HEK293T (cell line): ENCODE measurements at places on chromosomes 4 and X.
A peak's percentile ranks its signal among the peaks of the same experiment; 100 is the strongest.

GRCh38 chr4:118351851-118352827 lies 664 bp downstream of the PRSS12 start:
- DNase-seq: peak; percentile 37

GRCh38 chr4:150355858-150356455 lies 226.0 kb upstream of the MAB21L2 start:
- no peak for DNase-seq

DNA sequence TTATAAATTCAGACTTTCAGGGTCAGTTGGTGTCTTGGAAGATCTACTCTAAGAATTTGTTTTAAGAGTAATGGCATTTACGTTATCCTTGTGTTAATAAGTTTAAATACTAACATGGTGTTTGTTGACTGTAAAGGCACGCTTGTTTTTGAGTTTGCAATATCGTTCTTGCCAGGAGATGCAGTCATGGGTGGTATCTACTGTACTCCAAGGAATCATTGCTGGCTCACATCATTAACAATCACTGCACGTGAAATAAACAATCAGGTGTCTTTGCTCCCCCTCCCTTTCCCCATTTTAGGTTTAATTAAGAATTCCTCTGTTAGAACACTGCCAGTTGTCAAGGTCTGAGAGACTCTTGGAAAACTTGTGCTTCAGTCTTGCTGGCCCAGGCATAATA lies 1.6 kb downstream of the HHIP start:
- DNase-seq: no peak

GRCh38 chr4:74793757-74794381 lies 454 bp downstream of the BTC start:
- no peak for DNase-seq

DNA sequence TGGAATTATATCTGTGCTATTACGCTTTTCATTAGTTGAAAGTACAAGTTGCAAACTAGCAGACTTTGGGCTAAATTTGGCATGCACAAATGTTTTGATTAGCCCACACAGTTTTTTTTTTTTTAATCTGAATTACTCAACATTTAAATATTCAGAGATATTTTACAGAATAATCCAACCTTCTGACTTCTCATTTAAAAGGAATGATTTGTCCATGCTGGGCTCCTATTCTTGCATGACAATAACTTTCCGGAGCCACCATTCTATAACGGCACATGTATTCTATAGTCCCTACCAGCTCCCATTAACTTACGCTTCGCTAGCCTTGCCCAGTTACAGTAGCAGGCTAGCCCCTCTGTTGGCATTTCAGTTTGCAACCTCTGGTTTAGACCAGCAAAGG lies 219.3 kb upstream of the FTHL17 start:
- no peak for DNase-seq

- DNase-seq: no peak
Measured at GRCh38 chr4:138393886-138394610, 151.9 kb upstream of the SLC7A11 start.

- DNase-seq: no peak
Measured at GRCh38 chr4:58776627-58777026, 1666.4 kb upstream of the IGFBP7 start.

GRCh38 chr4:156255230-156256007 lies 301.8 kb upstream of the CTSO start:
- DNase-seq: no peak

GRCh38 chrX:134161162-134161561 lies 75.8 kb upstream of the CCDC160 start:
- no peak for DNase-seq

GRCh38 chr4:94378047-94378446 lies 35.4 kb upstream of the HPGDS start:
- DNase-seq: no peak

GRCh38 chrX:130770615-130771014 lies 132.4 kb downstream of the ENOX2 start:
- DNase-seq: no peak

GRCh38 chrX:2703991-2704369 lies 12.9 kb downstream of the CD99 start:
- DNase-seq: no peak

DNA sequence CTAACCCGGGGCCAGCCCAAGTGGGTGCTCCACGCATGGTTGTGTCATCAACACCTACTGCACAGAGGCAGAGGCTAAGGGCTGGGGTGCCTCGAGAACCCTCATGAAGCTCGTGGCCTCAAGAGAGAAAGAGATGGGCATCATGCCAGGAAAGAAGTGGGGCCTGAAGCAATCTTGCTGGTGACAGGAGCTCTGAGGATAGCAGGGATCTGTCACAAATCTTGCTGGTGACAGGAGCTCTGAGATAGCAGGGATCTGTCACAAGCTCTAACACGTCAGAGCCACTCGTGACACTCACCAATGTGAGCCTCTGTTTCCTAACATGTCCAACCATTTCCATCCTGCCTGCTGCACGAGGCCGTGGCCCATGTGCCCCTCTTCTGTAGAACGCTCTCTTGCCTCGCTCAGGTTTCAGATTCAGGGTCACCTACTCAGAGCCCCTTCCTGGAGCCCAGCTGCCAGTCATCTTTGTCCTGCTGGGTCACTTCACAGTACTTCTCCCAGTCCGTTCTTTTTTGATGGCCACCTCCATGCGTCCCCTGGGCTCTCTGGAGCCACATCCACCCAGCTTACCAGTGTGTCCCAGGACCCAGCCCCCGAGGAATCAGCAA lies 21.1 kb downstream of the PNMA6E start:
- DNase-seq: no peak

GRCh38 chr4:26907731-26908599 lies 47.3 kb downstream of the STIM2 start:
- no peak for DNase-seq

- no peak for DNase-seq
Measured at GRCh38 chrX:53286171-53286570, 4.8 kb upstream of the IQSEC2 start.

DNA sequence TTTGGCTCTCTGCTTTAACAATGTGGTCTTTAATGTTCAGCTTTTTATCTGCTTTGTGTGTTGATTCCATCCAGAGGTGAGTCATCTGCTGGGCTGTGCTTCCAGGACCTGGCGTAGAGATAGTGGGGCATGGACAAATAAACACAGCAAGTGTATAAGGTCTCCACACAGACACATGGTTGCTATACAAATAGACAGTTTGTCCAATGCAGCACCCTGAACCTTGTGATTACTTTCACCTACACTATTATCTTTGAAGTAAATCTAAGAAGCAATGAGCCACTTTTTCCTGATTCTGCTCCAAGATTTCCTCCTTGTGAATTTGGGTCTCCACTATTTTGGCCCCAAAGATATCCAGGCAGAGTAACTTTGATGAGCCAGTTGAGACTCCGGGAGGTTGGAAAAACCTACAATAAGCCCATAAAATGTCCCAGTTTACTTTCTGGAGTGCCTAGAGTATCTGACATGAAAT lies 12.1 kb downstream of the PPARGC1A start:
- DNase-seq: no peak

GRCh38 chrX:46903458-46904242 lies 8.6 kb upstream of the JADE3 start:
- DNase-seq: peak; percentile 80

- peak; percentile 58 for DNase-seq
Measured at GRCh38 chr4:139665690-139666529, at the start of gene MGST2. MGST2 (plus strand) TSS chr4:139665819; CDS start chr4:139666020, 201 bp downstream.

- no peak for DNase-seq
Measured at GRCh38 chrX:150767475-150768131, 74.4 kb downstream of the MTMR1 start.
